MG63 (cell line): ENCODE measurements at places on chromosomes 12 and 14. TPM values are rescaled to one million over a fixed set of nuclear protein-coding genes. Genes with fewer than 3 reads are reported as not detected.
A peak's percentile ranks its signal among the peaks of the same experiment; 100 is the strongest.

The EP400 gene
- 6.0 and 13.1 TPM in 2 replicates for total RNA-seq

DNA sequence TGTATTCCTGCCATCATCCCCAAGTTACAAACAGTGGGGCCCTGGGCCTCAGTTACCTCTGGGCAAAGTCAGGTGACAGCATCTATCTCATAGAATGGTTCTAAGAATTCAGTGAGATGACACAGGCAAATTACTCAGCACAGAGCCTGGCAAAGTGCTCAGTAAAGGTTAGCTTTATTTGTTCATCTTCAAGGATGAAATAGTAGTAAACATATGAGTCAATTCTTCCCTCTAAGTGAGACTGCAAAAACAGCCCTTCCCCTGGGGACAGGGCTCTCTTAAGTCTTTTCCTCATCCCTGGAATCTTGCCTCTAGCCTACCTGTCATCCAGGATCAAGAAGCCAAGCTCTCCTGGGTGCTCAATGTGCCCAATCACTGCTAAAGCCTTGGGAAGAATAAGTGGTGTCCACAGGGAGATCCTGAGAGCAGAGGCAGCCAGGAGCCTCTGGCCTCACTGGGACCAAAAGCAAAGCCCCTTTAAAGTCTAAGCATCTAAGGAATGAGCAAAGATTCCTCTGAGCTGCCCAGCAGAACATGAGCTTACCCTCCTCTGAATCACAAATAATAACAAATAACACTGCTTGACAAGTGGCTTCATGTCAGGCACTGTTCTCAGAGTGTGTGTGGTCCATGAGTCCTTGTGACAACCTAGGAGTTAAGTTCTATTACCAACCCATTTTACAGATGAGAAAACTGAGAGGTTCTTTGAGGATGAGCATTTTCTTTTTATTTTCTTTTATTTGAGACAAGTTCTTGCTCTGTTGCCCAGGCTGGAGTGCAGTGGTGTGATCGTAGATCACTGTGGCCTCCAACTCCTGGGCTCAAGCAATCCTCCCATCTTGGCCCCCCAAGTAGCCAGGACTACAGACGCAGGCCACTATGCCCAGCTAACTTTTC is 12.1 kb downstream of the NUAK1 start:
- peak; percentile 34 for DNase-seq

The C12orf60 gene
- 0.42 and 2.2 TPM in 2 replicates for total RNA-seq

The ASPG gene
- total RNA-seq: not detected in 2 replicates
